ENCODE measurements at places on chromosomes 16 and 17. TPM values are rescaled to one million over a fixed set of nuclear protein-coding genes. Genes with fewer than 3 reads are reported as not detected.

IL17C gene
- not detected for total RNA-seq

C1QL1 gene
- 1.1 TPM for total RNA-seq

MFSD6L gene
- 4.1 TPM for total RNA-seq

KRT222 gene
- 3.6 TPM for total RNA-seq

TBC1D3D gene
- total RNA-seq = 4.0 TPM

NTN1 gene
- total RNA-seq = 14.4 TPM

TMEM132E gene
- total RNA-seq = 0.26 TPM

ZPBP2 gene
- total RNA-seq = not detected

TBC1D3 gene
- total RNA-seq = not detected

QPRT gene
- total RNA-seq = 24.7 TPM

ABCA3 gene
- total RNA-seq = 10.4 TPM

PTRH2 gene
- total RNA-seq = 25.8 TPM

KRT32 gene
- not detected for total RNA-seq

MTSS2 gene
- total RNA-seq = 83.1 TPM

- no peak for DNase-seq
These were observed 572 bp downstream of the PGP start for GRCh38 chr16:2213817-2214718.

DNA sequence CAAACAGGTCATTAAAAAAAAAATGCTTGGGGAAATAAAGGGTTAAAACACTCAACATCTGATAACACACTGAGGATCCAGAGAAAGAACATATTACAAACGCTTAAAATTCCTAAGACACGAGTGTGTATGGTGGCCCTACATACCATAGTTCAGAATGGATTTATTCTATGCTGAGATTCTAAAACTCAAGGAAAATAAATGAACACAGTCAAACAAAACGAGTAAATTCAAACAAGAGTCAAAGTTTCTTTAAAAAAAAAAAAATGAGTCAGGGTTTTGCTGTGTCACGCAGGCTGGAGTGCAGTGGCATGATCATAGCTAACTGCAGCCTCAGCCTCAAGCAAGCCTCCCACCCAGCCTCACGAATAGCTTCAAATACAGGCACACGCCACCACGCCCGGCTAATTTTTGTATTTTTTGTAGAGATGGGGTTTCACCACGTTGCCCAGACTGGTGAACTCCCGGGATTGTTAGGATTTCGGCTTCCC, 17.4 kb downstream of the CRK start:
- DNase-seq = no peak

GRCh38 chr16:12965274-12965804, 63.9 kb downstream of the SHISA9 start:
- no peak for DNase-seq

- no peak for DNase-seq
These were observed 32.4 kb downstream of the CLTC start for GRCh38 chr17:59652119-59652518.

DNA sequence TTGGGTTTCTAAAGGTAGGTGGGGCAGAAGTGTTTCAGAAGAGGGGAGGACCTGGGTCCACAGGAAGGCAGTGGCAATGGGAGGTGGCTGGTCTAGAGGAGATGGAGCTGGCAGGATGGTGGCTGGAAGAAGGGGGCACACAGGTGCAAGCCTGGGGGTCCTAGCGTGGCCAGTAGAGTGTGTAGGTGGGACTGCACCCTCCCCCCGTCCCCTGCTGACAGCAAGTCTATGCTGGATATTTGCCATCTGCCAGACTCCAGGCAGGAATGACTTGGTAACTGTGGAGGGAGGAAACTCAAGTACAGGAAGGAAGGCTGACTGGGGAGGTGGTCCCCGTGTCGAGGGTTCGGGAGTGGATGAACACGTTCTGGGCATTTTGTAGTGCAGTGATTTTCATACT, 8.6 kb downstream of the MED9 start:
- no peak for DNase-seq

DNA sequence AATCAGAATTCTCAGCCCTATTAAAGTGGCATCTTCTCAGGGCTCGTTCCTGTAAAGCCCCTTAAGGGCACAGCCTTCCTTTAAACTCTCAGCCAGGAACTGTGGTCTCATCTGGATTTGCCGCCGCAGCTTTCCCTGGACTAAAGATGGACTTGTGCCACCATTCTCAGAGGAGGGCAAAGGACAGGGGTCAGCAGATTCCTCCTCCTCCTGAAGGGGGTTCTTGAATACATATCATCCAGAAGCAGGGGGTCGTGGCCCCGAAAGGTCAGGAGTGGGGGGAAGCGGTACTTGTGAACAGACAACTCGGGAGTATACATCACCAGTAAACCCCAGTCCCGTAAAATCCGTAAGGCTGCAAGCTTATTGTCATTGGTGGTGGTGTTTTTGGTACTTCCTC, 174.8 kb downstream of the RPTOR start:
- DNase-seq = no peak

GRCh38 chr17:77692571-77693161, 265.8 kb upstream of the TNRC6C start:
- DNase-seq = peak; percentile 32

DNA sequence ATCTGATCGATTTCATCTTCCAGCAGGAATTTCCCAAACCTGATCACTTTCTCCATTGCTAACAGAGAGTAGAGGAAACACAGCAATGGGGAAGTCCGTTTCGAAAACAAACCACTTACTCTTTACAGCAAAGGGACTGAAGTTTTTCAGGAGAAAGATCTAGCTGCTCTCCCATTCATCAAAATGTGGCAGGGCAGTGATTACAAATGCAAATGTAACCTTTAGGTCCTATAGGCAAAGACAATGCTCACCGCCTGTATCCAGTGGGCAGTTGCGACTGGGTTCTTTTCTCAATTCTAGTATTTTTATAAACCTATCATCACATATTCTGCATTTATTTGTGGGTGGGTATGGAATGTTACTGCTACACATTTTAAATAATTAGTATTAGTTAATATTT, 218.0 kb upstream of the ZFHX3 start:
- DNase-seq = no peak

DNA sequence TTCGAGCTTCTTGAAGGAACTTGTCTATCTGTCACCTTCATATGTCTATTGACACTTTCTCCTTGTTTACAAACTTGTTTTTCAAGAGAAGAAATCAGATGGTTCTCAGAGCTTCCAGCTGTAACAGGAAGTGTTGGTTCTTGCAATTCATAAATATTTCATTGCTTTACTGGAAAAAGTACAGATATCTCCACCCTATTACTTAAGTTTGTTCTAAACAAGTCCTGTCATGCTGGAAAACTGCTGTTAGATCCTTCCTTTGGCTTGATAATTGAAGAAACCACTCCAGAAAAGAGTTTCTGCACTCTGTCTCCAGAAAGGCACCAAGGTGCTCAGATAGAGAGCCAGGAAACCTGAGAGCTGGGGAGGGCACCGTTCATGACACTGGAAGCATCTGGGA, 181.6 kb downstream of the DNAH9 start:
- DNase-seq = no peak

GRCh38 chr16:46947900-46948547, 25.4 kb downstream of the DNAJA2 start:
- DNase-seq = no peak

- no peak for DNase-seq
These were observed 6.9 kb upstream of the SLC7A6 start for GRCh38 chr16:68257251-68257905.

DNA sequence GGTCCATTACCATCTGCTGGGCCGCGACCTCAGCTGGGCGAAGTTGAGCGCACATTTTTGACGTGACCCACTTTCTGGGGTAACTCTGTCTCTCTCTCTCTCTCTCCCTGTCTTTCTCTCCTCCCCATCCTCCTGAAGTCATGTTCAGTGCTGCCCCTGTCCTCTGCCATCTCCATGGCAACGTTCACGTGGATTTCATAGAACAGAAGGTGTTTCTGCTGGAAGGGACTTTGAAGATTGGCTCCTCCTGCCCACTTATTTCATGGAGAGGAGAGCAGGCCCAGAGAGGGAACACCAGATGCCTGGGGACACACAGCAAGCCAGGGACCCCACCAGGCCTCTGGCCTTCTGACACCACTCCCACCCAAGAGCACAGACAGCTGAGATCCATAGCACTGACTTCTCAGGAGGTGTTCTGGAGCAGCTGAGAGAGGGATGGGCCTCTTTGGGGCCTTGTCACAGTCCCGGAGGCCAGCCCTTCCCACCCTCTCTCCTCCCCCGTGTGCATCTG, 4.2 kb upstream of the CCNF start:
- no peak for DNase-seq

DNA sequence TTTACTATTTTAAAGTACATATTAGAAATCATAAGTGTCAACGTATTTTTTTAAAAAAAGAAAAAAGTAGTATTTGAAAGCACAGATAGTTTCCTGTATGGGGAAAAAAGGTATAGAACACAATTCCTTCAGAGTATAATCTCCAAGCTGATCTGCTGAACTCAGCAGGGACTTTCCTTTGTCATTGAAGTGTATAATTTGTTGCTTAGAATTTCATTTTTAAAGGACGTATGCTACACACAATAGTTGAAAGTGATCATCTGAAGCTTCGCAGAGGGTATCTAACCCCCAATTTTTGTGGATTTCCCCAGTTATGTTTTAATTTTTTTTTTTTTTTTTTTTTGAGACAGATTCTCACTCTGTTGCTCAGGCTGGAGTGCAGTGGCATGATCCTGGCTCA, 20.2 kb upstream of the MAPT start:
- no peak for DNase-seq

DNA sequence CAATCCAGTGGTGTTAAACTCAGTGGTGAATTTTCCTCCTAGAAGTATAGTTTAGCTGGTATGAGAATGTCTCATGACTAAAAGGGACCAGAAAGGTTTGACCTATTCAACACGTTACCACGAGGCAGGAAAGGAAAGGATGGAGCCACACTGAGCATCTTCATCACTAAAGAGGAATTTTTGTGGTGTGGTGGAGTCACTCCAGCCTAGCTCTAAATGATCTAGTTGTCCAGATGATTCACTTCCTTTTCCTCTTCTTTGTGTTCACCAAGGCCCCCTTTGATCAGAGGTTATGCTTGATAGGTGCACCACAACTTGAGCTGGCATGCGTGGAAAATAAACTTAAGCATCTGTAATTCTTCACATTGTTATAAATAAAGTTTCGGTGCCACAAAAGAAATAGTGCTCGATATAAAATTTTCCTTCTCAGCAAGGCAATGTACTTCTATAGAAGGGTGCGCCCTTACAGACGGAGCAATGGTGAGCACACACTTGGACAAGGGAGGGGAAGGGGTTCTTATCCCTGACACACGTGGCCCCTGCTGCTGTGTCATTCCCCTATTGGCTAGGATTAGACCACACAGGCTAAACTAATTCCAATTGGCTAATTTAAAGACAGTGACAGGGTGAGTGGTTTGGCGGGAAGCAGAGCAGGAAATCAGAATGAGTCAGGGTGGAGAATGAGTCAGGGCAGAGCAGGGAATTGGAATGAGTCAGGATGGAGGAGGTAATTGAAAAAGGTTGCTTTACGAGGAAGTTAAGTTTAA, 254.6 kb downstream of the HS3ST3A1 start:
- DNase-seq = no peak

- DNase-seq = no peak
These were observed 289.2 kb upstream of the SALL1 start for GRCh38 chr16:51440131-51440889.

DNA sequence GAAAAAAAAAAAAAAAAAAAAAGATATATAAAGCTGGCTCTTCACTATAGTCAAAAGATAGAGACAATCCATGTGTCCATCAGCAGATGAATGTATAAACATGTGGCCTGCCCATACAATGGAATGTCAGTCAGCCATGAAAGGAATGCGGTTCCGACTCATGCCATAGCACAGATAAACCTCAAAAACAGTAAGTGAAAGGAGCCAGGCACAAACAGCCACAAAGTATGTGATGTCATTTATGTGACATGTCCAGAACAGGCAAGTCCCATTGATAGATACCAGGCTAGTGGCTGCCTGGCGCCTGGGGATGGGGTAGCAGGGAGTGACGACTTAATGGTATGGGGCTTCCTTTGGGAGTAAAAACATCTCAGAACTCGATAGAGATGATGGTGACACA, 155.7 kb downstream of the CMIP start:
- no peak for DNase-seq

GRCh38 chr16:77744141-77744540, 21.8 kb downstream of the NUDT7 start:
- no peak for DNase-seq

- no peak for DNase-seq
These were observed 5.8 kb upstream of the GSE1 start for GRCh38 chr16:85607321-85607765.

GRCh38 chr16:12095275-12096156, 119.0 kb downstream of the SNX29 start:
- peak; percentile 62 for DNase-seq

GRCh38 chr16:51818342-51818944, 667.4 kb upstream of the SALL1 start:
- DNase-seq = peak; percentile 54

DNA sequence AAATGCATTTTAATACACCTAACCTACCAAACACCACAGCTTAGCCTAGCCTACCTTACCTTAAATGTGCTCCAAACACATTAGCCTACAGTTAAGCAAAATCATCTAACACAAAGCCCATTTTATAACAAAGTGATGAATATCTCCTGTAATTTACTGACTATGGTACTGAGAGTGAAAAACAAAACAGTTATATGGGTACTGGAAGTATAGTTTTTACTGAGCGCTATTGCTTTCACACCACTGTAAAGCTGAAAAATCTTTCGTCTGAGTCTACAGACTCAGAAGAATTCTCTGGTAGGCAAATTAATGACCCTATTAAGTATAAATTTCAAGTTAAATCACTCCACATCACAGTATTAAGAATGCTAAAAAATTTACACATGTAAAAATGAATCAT, 3.5 kb downstream of the GRB2 start:
- no peak for DNase-seq

GRCh38 chr17:4215882-4216570, 47.8 kb downstream of the ANKFY1 start:
- DNase-seq = no peak

GRCh38 chr17:21280081-21280518, 4.4 kb upstream of the MAP2K3 start:
- peak; percentile 91 for DNase-seq

DNA sequence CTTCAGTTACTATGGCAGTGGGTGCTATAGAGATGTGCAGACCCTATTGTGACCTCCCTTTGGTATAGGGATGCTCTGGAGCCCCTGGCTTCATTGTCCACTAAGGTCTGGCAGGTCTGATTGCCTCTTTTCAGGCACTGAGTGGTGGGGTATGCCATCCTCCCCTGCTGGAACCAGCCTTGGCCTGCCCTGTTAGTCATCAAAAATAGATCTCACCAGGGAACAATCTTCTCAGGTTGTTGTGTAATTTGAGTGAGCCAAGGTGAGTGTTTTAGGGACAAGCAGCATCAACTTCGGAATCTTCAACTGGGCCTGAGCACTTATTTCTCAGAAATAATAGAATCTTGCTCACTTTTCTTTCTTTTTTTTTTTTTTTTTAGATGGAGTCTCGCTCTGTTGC, 19.6 kb downstream of the HMOX2 start:
- no peak for DNase-seq

GRCh38 chr17:79082311-79083190, 7.9 kb downstream of the ENGASE start:
- DNase-seq = no peak

DNA sequence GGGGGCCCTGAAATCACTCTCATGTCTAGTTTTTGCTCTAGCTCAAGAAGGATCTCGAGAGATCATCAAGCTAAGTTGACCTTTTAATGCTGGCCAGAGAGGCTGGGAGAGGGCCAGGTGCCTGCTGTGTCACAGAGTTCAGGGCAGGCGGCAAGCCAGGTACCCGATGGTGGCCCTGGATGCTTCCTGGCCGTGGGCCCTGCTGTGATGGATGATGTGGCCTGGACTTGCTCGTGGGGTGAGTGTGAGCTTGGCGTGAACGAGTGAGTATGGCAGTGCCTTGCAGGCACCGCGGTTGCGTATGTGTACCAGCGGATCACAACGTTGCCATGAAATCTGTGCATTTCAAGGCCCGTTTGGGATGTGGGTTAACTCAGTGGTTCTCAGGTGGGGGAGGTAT, 7.4 kb downstream of the IRF8 start:
- DNase-seq = no peak
